Activated naive CD4-positive, alpha-beta T cell treated with anti-CD3 and anti-CD28 coated beads, Interleukin-2, amount 50 U/mL, for 72 hours (primary cell): ENCODE measurements at places on chromosomes 6 and 20.
A peak's percentile ranks its signal among the peaks of the same experiment; 100 is the strongest.

- no peak for DNase-seq
Observed at GRCh38 chr6:82740072-82740471, 325.6 kb downstream of the UBE3D start.

GRCh38 chr6:165680975-165681374, 17.9 kb upstream of the PDE10A start:
- no peak for DNase-seq

DNA sequence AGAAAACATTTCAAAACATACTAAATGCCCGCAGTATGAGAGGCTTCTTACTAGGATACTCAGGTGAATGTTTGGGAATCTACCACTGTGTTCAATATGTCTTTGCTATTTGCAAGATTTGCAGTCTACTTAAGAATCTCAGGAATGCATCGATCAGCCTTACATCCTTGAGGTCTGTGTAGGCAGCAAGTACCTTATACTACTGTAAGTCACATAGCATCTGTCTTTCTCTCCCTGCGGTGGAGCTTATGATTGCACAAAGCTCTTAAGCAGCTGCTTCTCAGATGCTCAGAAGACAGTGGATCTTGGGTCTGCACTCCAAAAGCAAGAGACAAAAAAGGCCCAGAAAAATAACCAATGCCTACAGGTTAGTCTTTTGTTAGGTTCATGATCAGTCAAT, 21.4 kb downstream of the PCSK2 start:
- no peak for DNase-seq

- DNase-seq = peak; percentile 41
Observed at GRCh38 chr6:170099387-170099786, 191.5 kb downstream of the DLL1 start.

DNA sequence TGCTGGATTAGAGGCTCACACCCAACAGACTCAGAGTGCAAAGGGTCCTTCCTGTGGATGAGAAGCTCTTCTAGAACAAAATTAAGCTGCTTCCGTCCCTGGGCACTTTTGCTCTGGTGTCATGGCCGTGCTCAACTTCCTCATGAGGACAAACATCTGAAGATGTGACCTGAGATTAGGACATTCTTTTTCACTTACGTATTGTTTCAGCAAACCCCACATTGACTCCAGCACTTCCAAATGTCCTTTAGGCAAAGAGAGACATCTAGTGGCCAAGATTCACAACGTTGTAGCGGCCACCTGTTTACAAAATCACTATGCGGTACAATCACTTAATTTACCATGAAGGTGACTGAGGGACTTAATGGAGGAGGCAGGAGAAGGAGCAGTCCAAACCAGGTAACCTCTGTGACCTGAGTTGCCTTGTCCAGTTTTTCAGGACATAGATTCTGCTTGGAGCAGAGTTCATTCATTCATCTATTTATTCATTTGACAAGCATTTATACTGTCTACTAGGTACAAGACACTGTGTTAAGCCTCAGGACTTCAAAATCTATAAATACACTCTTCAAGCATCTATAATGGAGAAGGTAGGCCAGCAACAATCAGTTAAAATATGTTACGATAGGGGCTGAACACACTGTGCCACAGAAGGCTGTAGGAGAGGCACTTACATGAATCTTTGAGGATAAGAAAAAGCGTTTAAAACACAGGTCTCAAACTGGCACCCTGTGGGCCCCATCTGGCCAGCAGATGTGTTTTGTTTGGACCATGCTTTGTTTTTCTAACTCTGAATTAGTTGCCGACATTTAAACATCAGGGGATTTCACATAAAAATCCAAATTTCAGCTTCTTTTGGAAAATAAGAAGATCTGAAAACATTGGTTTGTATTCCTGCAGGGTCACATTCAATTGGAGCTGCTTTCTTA, 5.6 kb upstream of the ADGRF1 start:
- DNase-seq = peak; percentile 21

- no peak for DNase-seq
Observed at GRCh38 chr6:82786248-82786647, 279.4 kb downstream of the UBE3D start.

- no peak for DNase-seq
Observed at GRCh38 chr6:82910820-82911219, 154.8 kb downstream of the UBE3D start.

- no peak for DNase-seq
Observed at GRCh38 chr6:143397227-143398222, 53.0 kb downstream of the ADAT2 start.

DNA sequence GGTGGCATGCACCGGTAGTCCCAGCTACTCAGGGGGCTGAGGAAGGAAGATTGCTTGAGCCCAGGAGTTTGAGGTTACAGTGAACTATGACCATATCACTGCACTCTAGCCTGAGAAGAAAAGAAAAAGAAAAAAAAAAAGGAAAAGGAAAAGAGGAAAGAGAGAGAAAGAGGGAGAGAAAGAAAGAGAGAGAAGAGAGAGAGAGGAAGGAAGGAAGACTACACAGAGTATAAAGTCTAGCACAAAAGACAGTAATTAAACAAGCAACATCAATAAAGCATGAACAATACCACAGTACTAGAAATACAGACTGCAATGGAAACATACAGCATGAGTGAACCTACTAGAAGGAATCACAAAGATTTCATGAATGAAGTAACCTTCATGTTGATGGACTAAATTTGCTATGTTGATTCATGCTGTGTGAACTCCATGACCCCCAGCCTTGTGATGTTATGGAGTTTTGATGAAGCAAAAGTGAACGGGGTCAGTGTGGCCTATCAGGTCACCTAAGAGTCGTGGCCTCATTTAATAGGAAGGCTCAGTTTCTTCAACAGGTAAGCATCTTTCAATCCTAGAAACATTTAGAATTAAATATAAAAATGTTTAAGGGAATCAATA, 57.6 kb downstream of the NUDT3 start:
- DNase-seq = no peak
